ENCODE measurements at places on chromosomes 6 and 20.
A peak's percentile ranks its signal among the peaks of the same experiment; 100 is the strongest.

GRCh38 chr6:169700296-169700695 is 1.5 kb downstream of the WDR27 start:
- peak; percentile 90 for DNase-seq

DNA sequence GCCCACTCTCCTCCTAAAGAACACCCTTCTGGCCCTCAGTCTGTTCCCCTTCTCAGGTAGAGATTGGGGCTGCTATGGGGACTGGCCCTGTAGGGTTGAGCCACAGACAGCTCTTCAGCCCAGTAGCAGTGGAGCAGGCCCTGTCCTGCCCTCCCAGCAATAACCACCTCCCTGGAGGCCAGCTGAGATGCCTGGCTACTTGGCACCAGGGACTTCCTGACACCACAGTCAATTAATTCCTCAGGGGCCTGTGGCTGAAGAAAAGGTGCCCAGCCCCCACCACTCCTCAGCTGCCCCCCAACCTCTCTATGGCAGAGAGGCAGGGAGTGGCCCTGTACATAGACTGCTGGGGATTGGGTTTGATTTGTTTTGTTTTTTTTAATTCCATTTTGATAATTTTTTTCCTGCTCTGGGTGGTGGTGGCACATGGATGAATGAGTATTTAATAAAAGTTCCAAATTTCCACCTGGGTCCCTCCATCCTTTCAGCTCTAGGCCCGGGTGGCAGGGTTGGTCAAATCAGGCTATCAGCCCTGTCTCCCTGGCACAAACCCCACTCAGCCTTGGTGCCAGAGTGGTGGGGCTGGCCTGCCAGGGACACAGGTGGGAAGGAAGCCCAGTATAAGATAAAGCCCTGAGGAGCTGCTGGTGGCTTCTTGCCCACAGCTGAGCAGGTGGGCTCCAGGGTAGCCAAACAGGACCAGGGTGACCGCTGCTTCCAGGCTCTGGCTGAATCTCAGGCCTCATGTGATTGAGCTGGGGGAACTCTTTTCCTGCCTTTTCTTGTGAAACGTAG is 1.9 kb upstream of the DEF6 start:
- no peak for DNase-seq

GRCh38 chr20:47235853-47236638 is 120.5 kb downstream of the ZMYND8 start:
- no peak for DNase-seq

DNA sequence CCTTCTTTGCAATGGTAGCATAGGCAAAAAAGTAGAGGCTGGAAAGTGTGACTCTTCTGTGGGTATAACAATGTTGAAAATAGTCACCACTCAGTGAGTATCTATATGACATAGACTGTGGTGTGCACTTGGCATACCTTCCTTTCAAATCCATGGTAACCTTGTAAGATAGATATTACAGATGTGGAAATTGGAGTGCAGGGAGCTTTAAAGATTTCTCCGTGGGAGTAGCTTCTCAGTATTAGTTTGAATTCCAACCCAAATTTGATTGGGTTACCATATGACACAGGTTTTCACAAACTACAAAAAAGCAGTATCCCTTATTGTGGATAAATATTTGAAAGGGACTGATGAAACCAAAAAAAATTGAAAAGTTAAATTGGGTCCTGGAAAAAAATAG is 163.8 kb downstream of the CLVS2 start:
- DNase-seq: no peak

DNA sequence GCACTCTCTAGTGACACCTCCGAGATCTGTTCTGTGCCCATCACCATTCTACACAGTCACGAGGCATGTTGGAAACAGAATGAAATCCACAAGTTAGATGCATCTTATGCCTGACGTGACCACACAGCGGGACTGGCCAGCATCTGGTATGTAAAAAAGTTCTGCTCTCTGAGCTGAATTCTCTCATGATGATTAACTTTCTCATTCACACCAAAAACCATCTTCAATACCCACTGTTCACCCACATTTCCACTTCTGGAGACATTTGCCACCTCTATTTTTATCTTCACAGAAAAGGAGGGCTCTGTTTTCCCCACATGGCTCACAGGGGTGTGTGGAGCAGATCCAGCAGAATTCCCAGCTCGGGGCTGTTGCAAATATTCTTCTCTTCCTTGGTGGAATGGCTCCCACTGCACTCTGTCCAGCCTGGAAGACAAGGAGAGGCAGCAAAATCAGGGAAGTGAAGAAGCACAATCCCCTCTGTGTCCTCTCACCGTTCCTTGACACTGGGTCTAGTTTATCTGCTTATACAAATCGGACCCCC is 303.4 kb downstream of the TAF4 start:
- DNase-seq: no peak

- peak; percentile 84 for DNase-seq
Measured at GRCh38 chr20:62728028-62728780, 19.6 kb downstream of the NTSR1 start.

DNA sequence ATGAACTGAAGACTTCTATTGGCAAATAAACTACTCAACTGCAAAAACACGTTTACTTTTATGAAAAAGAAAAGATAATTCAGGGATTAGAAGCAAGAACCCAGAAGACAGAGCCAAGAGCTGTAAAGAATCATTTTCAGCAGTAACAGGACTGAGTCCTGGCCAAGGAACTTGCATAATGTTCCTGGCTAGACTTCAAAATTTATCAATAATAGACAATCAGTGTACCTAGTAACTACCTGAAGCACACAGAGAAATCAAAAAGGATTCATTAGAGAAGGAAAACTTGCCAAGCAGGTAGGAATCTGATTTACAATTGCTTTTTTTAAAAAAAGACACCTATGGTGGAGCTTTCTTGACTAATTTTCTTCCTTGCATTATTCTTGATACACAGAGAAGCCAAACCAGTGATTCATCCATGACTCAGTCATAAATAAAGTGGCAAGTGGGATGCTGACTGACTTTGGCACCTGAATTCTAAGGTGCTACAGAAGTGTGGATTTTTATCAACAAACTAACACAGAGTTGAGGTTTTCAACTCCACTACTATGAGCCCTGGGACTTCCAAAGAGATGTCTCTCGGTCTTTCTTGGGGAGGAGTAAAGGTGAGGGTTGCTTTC is 281.3 kb downstream of the BMP7 start:
- no peak for DNase-seq

DNA sequence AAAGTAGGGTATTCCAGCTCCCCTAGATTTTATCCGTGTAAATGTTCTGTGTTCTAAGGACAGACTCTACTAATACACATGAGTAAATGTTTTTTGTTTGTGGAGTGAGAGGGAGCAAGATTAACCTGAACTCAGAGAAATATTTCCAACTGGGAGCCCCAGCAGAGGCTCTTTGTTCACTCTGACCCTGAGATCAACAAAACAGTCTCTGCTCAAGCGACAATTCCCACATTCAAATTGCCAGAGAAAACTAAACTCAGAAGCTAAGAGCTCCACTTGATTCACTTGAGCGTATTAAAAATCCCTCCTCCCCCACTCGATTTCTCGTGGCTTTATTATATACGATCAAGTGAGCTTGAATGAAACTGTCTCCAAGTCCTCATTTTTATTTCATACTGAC is 413.9 kb upstream of the JARID2 start:
- DNase-seq: no peak

GRCh38 chr6:43290905-43291355 is 7.1 kb upstream of the SLC22A7 start:
- DNase-seq: no peak

- DNase-seq: no peak
Measured at GRCh38 chr6:136520517-136520916, 29.7 kb downstream of the MAP7 start.

DNA sequence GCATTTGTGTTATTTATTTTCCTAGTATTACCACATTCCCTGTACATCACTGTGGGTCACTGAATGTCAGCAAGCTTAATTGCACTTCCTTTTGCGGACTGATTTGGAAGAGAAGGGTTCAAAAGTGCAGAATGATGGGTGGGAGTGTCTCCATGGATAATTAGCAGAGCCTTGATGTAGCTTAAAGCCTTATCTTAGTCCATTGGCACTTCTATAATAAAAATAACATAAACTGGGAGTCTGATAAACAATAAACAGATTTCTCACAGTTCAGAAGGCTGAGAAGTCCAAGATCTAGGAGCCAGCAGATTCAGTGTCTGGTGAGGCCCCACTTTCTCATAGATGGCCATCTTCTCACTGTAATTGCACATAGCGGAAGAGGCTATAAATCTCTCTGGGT is 501.1 kb upstream of the POU3F2 start:
- DNase-seq: no peak

GRCh38 chr6:100462706-100463629 is 1.8 kb downstream of the SIM1 start:
- DNase-seq: no peak

- no peak for DNase-seq
Measured at GRCh38 chr6:43979525-43979924, 147.7 kb downstream of the MRPL14 start.

DNA sequence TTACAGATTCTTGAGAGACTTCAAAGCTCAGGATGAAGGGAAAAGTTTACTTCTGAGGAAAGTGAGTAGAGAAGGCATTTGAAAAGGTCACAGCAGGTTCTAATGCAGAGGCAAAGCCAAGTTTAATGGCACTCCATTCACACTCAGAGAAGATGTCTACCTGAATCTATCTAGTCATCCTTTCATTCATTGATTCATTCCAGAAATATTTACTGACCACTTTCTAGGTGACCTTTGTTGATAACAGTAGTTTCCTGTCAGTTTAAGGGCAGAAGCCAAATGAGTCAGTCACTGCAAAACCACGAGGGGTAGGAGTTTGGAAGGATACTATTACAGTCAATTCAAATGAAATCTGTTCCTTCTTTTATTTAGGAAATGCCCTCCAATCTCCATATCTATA is 30.8 kb downstream of the FBXO5 start:
- DNase-seq: no peak

DNA sequence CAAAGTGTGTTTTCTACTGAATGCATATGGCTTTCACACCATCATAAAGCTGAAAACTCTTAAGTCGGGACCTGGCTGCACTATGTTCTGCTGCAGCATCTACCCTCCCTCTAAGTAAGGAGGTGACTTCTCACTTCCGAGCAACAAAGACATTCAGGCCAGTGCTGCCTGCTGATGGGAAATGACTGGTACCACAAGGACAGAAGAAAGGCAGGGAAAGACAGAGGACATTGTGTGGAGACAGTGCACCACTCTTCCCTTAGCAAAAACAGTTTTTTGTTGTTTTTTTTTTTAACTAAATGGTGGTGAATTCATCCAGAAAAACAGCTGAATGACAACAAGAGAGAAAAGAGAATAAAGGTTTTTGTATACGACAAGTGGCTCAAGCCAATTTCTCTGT is 81.5 kb downstream of the MAP7 start:
- no peak for DNase-seq

- no peak for DNase-seq
Measured at GRCh38 chr20:60407011-60407771, 449.0 kb downstream of the CDH26 start.

- DNase-seq: peak; percentile 13
Measured at GRCh38 chr6:170295510-170296422, 4.9 kb upstream of the DLL1 start.

- DNase-seq: no peak
Measured at GRCh38 chr20:18288749-18289267, 481 bp downstream of the ZNF133 start.

DNA sequence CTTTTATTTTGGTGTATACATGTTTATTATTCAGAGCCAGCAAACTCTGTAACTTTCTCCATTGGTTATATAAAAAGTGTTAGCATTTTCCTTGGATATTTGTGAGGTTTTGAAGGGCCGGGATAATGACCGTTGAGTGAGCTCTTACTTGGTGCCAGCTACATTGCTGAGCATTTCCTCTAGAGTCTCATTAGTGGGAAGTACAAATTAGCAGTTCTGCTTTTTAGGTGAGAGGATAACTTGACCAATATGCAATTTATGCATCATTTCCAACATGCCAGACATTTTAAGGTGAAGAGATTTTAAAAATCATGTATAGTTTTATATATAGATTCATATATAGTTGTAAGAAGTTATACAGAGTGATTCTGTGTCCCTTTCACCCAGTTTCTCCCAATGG is 84.3 kb downstream of the CARMIL1 start:
- DNase-seq: no peak

- DNase-seq: no peak
Measured at GRCh38 chr6:111265842-111266241, 178.5 kb downstream of the SLC16A10 start.

DNA sequence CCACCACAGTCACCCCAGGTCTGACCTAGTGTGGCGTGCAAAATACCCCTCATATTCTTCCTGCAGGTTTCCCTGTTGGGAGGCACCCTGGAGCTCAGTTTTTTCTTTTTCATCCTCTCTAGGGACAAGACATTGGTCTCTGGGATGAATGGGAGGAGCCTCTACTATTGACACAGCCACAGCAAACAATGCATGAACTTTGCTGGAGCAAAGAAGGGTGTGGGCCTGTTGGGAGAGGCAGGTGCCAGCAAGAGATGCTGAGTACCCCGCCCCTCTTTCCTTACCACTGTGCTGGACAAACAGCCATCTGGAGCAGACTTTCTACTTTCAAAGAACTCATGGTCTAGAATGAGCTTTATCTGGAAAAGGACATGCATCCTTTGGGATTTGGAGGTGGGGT is 10.1 kb downstream of the TGM3 start:
- no peak for DNase-seq

GRCh38 chr20:35173576-35174192 is 1.8 kb downstream of the PROCR start:
- DNase-seq: no peak

DNA sequence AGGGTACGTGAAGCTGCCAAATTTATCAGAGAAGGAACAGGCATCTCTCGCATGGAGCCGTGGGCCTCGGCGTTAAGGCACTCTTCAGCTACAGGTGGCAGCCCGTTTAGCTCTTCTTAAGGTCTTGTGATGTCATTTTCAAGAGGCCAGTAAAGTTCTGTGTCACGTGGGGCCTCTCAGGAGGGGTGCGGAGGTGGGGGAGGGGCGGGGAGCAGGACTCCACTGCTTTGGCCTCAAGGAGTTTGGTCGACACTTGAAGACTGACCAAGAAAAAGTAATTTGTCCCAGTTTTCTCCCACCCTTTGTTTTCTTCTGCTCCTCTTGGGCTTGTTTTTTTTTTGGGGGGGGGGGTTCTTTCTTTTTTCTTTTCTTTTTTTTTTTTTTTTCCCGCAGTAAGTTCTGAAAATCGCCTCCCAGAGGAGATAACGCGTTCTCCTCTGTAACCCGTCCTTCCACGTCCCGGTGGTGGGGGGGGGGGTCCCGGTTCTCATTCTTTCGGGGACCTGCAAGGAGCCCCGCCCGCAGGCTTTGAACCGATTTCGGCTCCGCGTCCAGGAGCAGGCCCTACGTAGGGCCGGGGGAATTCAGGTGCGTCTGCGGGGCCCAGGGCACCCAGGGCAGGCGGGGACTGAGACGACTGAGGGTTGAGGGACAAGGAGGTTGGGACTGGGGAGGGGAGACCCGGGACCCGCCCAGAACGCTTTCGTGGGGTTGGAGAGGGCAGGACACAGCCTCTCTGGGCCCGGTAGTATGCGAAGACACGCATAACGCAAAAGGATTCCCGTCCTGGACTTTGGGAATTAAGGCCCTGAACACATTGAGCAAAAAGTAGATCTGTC is 26.0 kb downstream of the GPX6 start:
- peak; percentile 36 for DNase-seq

- peak; percentile 56 for DNase-seq
Measured at GRCh38 chr6:97394160-97394748, 111.2 kb upstream of the MMS22L start.
